Posterior cingulate gyrus (tissue), 11 donors: ENCODE measurements at places on chromosomes 2 and 18.

DNA sequence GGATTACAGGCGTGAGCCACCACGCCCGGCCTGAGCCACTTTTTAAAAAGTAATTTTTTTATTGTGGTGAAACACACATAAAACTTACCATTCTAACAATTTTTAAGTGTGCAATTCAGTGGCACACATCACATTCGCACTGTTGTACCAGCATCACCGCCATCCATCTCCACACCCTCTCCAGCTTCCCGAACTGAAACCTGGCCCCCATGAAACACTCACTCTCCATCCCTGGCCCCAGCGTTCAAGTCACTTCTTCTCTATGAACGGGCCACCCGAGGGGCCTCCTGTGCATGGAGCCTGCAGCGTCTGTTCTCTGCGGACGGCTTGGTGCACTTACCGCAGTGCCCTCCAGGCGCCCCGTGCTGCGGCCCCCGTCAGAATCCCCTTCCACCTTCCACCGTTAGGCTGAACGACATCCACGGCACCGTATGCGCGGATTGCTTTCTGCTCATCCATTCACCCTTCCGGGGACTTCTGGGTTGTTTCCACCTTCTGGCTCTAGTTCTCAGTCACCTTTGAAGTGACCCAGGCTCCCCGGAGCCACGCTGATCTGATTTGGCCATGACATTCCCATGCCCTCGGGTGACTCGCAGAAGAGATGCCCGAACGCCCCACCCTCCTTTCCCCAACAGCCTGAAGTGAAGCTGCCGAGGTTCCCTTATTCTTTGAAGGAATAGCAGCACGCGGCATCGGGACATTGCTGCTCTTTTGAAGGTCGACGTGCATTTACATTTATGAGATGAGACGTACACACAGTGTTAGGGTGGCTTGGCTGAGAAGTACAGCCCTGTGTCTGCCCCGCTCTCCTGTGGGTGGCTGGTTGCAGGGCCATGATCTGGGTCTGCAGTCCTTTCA lies 134.4 kb downstream of the MBP start:
- no peak for DNase-seq

DNA sequence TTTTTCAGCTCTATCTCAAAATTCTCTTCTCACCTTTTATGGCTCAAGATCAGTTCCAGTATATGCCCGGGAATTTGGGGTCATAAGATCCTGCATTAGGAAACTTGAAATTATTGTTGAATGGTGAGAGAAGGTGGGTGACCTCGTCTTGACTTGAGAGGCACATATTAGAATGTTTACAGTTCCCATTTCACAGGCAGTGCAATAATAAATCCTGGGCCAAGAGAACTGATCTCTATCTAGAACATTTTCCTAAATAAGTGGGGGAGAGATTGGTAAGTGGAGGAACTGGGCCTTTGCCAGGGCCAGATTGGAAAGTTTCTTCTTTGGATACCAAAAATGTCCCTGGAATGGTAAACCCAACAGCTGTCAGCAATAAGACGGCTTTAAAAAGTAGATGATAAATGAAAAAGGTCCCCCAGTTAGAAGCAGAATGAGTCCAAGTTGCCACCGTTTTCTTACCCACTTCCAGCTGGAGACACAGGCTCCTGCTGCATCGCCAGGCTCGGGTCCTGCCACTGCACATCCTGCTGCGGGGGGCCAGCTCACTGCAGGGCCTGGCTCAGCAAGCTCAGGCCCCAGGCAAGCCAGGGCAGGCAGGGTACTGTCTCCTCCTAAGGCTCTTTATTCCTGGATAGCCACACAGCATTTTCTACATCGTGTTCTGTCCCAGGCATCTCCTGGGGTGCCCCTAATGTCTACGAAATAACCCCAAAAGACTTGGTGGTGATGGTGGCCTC lies 126.4 kb upstream of the EPAS1 start:
- DNase-seq: no peak

- DNase-seq: no peak
These were observed 145.4 kb upstream of the PGAP1 start for GRCh38 chr2:197071790-197072436.

GRCh38 chr2:1793868-1794445 lies 49.6 kb upstream of the PXDN start:
- no peak for DNase-seq
